ENCODE measurements at places on chromosomes 6 and 20. TPM values are rescaled to one million over a fixed set of nuclear protein-coding genes. Genes with fewer than 3 reads are reported as not detected.

Gene NKX2-4
- total RNA-seq, result not detected

Gene SAMD5
- total RNA-seq, result not detected

Gene EFCAB8
- total RNA-seq, result 0.50 TPM

Gene BPI
- total RNA-seq, result not detected

Gene MLN
- total RNA-seq, result not detected

Gene GSTA3
- total RNA-seq, result not detected

Gene RSPO3
- total RNA-seq, result not detected

Gene SLX4IP
- total RNA-seq, result 9.0 TPM

Gene NECAB3
- 34.1 TPM for total RNA-seq

Gene TRERF1
- total RNA-seq, result 19.7 TPM

Gene ATXN1
- 61.7 TPM for total RNA-seq

Gene GTSF1L
- 0.23 TPM for total RNA-seq

Gene HSPA12B
- not detected for total RNA-seq

Gene BANF2
- not detected for total RNA-seq

Gene ALDH5A1
- total RNA-seq, result 5.9 TPM

Gene MYB
- 77.9 TPM for total RNA-seq

Measured in T-helper 2 cell treated with Interferon-gamma antibody and Interleukin-4, amounts not matched to agents 100 ng/mL and 5 ng/mL, for 36 hours (primary cell).